ENCODE measurements at places on chromosomes 2 and 18.

GRCh38 chr18:41967680-41968079, 12.6 kb downstream of the PIK3C3 start:
- DNase-seq, result no peak

DNA sequence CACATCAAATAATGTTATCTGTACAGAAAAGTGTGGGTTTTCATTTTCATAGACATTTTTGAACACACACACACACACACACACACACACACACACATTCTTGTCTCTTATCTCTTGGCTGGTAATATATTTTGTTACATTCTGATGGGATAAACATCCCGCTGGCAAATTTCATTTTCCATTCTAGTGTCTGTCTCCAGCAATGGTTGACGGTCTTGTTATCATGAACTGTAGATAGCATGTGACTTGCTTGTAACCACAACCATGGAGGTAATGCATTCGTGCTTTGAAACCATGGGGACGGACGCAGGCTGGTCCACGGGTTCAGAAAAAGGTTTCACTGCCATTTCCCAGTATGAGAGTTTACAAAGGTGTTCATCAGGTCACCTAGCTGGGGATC, 156.4 kb downstream of the PPP1R1C start:
- no peak for DNase-seq

DNA sequence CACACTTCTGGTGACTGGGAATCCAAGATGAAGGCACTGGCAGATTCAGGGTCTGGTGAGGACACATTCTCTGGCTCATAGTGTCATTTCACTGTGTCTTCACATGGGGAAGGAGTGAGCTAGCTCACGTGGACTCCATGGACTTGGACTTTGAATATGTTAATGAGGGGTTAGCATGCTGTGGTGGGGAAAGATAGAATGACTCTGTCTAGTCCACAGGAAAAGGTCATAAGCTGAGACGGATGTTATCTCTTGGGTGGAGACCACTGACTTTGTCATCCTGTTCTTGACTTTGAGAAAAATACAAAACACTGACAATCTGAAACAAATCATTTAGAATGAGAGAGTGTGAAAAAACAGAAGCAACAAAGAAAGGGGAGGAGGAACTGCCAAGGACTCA, 145.9 kb downstream of the PIK3C3 start:
- no peak for DNase-seq

DNA sequence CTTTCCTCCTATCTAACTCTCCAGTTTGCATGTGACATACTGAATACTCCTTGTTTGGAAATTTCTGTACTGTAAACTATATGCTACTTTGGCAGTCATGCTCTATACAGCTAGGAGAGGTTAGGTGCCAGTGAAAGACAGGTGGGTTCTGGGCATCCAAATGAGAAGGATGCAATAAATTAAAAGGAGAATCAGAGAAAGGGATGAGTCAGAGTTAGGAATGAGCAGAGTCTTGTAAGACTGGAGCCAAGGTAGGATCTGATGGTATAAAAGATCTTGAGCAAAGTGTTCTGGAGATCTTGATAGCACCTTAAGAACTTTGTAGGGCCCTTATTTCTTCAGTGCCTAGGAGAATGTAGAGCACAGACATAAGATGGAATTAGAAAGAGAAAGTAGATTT, 58.7 kb upstream of the STAM2 start:
- no peak for DNase-seq

- no peak for DNase-seq
Observed at GRCh38 chr2:199019898-199020507, 437.7 kb downstream of the SATB2 start.

DNA sequence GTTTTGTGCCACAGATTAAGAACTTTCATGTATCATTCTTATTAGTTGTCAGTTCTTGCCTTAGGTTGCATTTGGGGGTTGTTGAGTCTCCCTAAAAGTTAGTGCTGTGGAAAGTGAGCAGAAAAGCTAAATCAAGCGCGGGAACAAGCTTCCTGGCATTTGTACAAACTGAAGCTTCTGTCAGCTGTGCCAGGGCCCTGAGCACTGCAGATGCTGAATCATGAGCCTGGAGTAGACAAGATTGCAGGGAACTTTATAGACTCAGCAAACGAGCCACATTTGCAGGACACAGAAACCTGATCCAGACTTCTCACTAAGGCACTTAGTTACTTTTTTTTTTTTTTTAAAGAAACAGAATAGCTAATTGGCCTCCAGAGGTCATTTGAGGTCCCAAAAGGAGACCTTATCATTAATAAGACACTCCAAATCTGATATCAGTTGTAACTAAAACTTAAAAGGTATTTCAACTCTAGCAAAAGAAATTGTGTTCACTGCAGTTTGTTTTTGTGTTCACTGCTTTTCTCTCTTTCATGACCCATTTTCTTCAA, 88.7 kb downstream of the ADAM23 start:
- DNase-seq, result no peak

DNA sequence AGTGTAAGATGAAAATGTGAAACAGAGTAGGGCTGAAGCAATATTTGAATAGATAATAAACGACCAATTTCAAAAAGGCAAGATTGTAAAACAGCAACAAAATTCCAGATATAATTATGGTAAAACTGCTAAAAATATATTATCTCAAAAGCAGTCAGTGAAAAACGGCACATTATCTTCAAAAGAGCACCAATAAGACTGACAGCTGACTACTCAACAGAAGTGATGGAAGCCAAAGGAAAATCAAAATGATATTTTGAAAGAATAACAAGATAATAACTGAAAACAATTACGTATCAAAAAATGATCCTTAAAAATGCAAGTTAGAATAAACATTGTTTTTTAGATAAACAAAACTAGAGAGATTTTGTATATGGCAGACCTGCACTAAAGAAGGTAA, 920.6 kb upstream of the FAM98A start:
- DNase-seq, result no peak

- no peak for DNase-seq
Observed at GRCh38 chr2:56239437-56239836, 55.6 kb downstream of the CCDC85A start.

DNA sequence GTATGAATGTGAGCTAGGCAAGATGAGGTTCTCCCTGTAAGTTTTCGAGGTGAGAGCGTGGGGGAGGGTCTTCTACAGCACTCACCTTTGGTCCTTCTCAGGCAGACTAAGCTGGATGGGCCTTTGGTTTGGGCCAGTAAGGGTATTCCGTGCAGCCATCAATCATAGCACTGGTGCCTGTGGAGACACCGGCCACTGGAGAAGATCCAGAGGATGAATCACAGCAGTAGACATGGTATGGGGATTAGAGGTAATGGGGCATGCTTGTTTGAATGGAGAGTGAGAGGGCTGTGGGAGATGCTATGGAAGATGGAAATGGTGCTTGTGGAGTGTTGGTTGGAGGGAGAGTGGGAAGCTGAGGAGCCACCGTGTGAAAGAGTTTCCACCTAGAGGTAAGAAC, 16.1 kb downstream of the MAPRE3 start:
- no peak for DNase-seq

GRCh38 chr2:127573771-127574170, 38.3 kb downstream of the MYO7B start:
- no peak for DNase-seq

- DNase-seq, result no peak
Observed at GRCh38 chr2:184551626-184552025, 46.7 kb upstream of the ZNF804A start.

- no peak for DNase-seq
Observed at GRCh38 chr18:43526426-43527145, 249.3 kb upstream of the SYT4 start.

- no peak for DNase-seq
Observed at GRCh38 chr2:240440704-240441320, 5.3 kb downstream of the GPC1 start.

GRCh38 chr2:237533668-237534161, 32.7 kb upstream of the PRLH start:
- DNase-seq, result no peak

- DNase-seq, result no peak
Observed at GRCh38 chr2:24643051-24643450, 150.1 kb downstream of the PTRHD1 start.

- no peak for DNase-seq
Observed at GRCh38 chr2:43065871-43066270, 160.5 kb downstream of the ZFP36L2 start.

- no peak for DNase-seq
Observed at GRCh38 chr2:188050726-188051125, 240.9 kb upstream of the GULP1 start.

DNA sequence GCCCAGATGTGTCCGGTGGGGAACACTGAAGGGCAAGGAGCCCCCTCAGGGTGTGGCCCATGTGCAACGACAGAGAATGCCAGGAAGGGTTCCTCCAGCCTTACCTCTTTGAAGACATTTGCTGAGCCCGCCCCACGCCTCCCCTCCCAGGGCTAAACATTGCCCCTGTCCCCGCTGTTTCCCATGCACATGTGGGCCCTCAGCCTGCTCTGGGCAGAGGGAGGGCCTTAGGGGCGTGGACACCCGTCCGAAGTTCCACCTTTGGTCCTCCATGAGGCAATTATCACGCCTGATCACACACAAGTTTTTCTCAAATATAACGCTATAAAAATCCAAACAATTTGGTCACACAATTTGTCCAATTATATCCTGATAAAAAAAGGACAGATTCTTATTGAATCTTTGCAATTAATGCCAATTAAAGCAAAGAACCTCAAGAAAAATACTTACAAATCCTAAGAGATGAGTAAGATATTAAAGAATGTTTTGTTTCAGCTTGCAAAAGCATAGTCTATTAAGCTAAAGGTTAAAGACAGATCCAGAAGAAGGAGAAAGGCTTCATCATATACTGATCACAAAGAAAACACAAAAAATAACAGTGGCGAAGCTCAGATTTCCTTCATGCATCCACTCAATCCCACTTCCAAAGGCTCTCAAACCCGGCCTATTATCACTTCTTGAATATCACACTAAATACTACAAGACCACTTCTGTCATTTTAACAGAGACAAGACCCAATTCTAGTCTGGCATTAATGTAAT, 55.2 kb upstream of the LDLRAD4 start:
- no peak for DNase-seq

DNA sequence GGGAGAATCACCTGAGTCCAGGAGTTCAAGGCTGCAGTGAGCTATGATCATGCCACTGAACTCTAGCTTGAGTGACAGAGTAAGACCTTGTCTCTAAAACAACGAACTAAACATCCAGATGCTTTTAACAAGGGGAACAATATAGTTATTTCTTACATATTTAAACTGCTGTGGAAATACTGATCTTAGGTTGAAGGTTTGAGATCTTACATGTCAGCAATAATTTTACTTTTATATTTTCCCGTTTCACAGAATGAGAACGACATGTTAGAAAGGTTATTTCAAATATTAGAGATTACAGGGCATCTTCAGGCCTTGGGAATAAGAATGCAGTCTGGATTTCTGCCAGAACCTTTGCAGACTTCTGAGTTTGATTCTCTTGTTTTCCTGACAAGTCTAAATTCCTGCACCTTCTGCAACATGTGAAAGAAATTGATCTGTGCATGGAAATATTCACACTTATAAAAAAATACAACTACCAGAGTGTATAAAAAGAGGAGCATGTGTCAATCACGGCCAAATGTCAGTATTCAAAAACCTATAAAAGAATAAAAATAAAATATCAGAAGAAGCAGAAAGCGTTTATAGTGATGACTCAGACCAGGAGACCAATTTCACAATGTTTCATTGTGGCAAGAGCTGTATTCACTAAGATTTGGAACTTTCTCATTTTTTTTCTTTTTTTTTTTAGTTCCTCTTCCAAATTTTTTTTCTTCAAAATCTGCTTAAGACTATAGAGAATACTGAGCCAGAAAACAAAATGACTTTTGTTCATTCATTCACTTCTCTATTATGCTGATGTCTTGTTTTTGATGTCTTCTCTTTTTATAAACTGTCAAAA, 29.6 kb downstream of the COLEC12 start:
- DNase-seq, result no peak

DNA sequence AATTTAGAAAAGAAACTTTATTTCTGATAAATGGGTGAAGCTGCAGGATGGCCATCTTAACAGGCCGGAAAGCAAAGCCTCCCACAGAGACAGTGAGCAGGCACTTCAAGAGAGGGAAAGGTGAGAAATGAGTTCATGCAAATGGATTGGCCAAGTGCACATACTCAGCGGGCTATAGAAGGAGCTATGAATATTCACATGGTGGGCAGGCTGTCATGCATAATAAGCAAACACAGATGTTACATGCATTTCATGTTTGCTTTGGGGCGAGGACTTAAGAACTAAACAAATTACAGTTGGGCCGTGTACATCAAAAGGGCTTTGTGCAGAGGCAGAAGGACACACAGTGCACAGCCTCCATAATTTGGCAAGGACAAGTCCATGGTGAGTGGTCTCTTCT, 69.8 kb upstream of the MAL start:
- DNase-seq, result no peak

- DNase-seq, result no peak
Observed at GRCh38 chr2:145108361-145108778, 588.5 kb upstream of the ZEB2 start.

DNA sequence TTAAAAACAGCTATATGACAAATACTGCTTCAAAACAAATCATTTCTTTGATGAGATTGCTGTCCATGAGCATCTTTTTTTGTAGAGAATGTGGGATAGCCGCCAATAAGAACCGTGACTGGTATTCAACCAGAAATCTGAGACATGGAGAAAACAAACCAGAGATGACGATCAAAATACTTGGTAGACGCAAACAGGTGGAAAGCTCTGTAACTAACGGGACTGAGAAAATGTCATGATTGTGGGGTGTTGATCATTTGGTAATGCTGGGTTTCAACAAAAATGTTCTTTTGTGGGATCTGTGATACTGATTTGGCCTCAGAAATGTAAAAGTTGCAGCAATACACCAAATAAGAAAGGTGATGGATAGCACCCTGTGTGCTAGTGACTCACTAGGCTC, 364.8 kb downstream of the NYAP2 start:
- no peak for DNase-seq

DNA sequence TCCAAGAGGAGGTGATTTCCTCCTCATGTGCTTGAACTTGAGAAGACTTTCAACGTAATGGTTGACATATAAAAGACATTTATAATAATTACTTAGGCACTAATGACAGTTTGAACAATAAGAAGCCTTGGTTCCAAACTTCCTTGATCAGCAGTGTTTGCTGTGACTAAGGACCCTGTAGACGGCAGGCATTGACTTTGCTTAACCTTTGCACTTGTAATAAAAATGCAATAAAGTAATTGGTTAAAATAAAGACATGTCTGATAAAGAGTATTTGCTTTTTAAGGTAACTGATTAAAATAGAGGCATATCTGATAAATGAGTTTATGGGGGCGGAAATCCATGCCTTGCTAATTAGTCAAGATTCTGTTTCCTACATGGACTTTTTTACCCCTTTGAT, 82.2 kb upstream of the ST8SIA3 start:
- no peak for DNase-seq

DNA sequence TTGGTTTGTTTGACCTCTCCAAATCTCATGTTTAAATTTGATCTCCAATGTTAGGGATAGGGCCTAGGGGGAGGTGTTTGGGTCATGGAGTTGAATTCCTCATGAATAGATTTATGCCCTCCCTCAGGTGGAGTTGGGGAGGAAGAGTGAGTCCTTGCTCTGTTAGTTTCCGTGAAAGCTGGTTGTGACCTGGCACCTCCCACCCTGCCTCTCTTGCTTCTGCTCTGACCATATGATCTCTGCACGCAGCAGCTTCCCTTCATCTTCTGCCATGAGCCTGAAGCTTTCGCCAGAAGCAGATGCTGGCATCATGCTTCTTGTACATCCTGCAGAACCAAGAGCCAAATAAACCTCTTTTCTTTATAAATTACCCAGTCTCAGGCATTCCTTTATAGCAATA, 231.6 kb upstream of the ERBB4 start:
- DNase-seq, result no peak
